ENCODE measurements at places on chromosomes 3 and 15.

GRCh38 chr3:137588871-137589270, 175.2 kb upstream of the SOX14 start:
- no peak for DNase-seq

- DNase-seq, result no peak
These were observed 333.1 kb downstream of the CLSTN2 start for GRCh38 chr3:140268103-140268502.

GRCh38 chr3:38646630-38647029, 2.9 kb downstream of the SCN5A start:
- no peak for DNase-seq

DNA sequence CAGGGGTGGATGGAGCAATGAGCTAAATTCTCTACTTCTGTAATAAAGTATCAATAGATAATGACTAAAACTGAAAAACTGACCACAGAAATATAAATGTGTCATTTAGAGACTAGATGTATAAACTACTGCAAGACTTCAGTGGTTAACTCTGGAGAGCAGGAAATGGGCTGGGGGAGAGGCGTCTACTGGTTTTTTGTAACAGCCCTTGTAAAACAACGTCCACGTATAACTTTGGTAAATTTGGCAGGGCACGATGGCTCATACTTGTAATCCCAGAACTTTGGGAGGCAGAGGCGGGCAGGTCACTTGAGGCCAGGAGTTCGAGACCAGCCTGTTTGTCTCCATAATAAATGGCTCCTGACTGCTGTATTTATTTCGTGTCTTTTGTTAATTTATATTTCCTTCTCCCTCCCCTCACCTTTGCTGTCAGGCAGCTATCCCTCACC, 12.5 kb downstream of the RAB27A start:
- no peak for DNase-seq

DNA sequence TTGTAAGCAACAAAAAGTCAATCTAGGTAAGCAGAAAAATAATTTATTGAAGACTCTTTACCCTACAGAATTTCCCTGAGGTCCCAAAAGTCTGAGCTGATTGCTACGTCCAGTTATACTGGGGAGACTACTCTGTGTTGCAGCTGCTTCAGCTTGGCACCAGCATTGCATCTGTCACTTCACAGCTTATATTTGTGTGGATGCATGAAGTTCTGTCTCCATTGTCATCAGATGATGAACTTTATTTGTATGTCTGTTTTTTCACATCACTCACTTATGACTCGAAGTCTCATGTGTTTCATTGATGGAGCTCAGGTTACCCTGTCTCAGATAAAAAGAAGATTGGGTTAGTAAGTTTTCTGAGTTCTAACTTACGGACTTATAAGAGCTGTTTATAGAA, 75.3 kb upstream of the LRRFIP2 start:
- no peak for DNase-seq

DNA sequence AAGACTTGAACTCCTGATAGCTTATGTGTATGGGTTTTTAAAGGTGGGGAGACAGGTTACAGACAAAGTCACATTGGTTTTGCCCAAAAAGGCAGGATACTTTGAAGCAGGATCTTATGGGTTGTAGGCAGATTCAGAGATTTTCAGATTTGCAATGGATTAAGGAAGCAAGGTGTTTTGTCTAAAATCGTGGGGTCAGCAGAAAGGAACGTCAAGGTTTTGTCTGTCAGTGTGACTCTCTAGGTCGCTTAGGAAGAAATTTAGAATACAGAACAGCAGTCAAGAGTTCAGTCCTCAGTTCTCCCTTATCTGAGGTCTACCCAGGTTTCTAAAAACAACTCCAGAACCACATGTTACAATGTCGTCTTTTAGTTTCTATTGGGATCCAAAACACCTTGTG, 361.0 kb downstream of the SQOR start:
- no peak for DNase-seq

GRCh38 chr3:13066834-13067233, 6.4 kb downstream of the IQSEC1 start:
- DNase-seq, result no peak

- no peak for DNase-seq
These were observed 1.7 kb downstream of the FLNB start for GRCh38 chr3:58009749-58010535.

GRCh38 chr3:177069514-177070329, 127.6 kb downstream of the TBL1XR1 start:
- no peak for DNase-seq

DNA sequence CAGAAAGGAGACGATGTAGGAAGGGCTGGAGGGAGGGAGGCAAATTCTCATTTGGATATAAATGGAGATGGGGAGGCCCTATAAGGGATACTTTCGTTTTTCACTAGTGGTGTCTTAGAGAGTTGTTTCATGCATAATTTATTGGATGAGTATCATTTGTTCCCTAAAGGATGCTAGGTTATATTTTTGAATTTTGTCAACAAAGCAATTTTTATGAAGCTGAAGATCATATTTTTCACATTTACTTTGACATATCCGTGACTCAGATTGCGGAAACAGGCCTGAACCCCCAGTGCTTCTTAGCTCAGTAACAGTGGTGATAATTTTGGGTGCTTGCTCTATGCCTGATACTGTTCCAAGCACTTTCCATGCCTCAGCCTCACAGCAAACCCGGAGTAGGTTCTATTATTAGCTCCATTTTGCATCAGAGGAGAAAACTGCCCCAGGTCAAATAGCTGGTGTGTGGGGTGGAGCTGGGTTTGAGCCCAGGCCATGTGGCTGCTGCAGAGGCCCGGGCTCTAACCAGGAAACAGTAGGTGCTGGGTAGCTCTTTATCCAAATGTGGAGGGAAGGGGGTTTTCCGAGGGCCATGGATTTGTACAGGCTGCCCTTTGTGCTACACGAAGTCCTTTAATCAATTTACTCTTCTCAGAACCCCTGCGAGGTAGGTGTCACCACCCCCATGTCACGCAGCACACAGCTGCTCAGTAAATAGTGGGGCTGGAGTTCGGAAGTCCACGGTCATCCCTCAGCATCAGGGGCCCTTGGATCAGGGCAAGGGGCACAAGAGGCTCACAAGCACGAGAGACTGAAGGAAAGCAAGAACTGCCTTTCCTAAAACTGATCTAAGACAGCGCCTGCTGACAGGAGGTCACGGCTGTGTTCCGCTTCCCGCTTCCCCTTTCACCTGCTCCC, 99.1 kb downstream of the SLC49A4 start:
- DNase-seq, result no peak

DNA sequence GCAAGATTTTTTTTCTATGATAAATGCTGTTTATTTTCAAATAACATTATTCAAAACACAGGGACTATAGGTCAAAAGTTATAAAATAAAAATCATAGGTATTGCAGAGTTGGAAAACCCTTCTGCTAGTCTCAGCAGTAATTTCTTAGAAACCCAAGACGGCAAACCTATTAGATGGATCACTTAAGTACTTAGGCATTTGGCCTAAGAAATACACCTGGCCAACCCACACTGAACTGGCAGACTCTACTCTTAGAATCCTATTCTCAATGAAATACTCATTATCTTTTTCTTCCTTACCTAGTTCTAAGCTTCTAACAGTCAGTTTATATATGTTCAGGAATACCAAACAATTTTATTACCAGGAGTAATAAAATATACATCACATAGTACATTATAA, 30.5 kb upstream of the RIOX2 start:
- no peak for DNase-seq

DNA sequence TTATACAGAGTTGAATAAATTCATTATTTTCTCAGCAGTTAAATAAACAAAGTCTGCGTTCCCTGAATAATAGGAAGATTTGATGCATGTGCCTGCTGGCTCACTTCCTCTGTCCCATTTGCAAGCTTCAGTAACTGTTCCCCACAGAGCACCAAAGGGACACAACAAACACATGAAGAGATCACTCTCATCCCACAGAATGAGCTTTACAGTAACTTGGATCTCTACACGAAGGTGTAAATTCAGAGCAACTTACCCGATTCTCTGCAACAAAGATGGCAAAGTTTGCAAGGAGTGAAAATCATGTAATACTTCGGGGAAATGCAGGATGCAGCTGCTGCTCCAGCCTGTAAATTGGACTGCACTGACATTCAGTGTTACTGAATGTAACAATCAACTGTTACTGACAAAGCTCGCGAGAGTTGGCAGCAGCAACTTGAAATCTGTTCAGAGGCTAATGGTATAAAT, at the start of gene BCHE:
Gene BCHE, minus strand, starts transcription at position 366 of the 468 bp plus-strand sequence. CDS start 6,390 bp downstream, outside the sequence.
- peak; percentile 44 for DNase-seq

DNA sequence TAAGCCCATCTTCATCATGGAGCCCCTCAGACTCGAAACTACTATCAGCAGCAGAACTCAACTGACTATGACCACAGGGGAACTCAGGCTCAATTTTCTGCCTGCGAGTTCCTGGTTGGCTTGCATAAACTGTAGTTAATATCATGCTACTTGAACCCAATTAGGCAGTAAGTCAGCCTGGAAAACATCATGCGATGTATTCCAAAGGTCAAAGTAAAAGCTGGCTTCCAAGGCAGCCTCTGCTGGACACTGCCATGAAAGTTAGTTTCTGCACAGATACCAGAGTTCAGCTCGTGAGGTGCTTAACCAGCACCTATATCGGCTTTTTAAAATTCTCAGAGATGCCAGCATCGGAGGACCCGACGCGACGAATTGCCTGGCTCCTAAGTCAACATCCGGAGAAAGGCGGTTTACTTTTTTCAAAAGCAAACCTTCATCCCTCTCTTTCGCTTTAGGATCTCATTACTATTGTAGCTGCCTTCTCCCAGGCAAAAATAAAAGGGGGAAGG, 3.8 kb downstream of the ANP32A start:
- DNase-seq, result no peak

Data from brain pericyte (primary cell).